ENCODE measurements at places on chromosomes 4 and X.

GRCh38 chr4:2337131-2337723 lies 75.3 kb upstream of the MXD4 start:
- no peak for DNase-seq

GRCh38 chrX:13369256-13370030 lies 49.6 kb upstream of the ATXN3L start:
- DNase-seq = no peak

DNA sequence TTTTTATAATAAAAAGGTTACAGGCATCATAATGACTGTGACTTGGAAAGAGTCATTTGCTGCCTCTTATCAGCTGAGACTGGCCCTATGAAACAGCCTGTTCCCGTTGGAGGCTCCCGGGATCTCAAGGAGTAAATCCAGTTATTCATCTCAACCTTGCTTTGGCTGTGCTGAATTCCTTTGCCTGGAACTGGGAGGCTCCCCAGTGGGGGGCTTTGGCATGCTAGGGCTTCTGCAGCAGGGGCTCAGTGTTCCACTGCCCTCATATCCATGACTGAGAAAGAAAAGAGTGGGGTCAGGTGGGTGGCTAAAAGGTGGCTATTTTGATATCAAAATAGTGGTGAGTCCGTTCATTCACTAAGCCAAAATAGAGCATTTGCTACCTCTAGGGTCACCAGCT lies 71.2 kb downstream of the TRPC5 start:
- no peak for DNase-seq

DNA sequence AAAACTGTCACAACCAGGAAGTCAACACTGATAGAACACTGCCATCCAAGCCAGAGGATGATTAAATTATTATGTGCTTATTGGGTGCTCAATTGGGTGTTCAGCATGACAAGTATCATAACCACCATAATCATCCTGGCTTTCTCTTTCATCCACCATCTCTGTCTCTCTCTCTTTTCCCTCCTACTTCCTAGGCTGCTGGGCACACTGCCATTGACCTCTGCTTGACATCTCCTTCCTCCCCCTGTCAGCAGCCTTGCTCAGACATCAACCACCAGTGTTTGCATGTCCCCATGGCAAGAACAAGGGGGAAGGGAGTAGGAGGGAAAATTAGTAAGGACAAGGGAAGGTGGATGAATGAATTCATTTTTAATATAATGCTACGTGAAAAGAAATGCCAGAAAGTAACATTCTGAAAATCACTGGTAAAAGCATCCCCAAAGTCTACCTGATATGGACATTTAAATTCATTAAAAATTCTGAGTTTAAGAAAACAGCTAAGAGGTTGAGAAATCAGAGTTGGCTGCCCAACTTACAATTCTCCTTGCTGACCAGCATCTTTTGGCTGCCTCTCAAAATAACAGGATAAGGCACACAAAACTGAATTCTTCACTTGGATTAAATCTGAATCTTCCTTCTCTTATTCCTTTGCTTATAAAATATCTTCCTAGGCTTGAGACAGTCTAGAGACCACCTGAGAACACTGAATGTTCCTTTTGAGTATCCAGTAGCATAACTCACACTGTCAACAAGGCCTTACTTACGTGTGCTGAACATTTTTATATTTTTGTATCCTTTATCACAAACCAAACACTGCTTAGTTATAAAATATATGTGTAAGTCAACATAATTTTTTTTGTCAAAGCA lies 48.5 kb downstream of the SNCA start:
- DNase-seq = peak; percentile 10

- DNase-seq = no peak
Observed at GRCh38 chrX:149825424-149825823, 43.7 kb downstream of the MAGEA9 start.

Data from DMS79 (cell line).